Astrocyte of the spinal cord (primary cell): ENCODE measurements at places on chromosomes 2 and 18.

- peak; percentile 70 for DNase-seq
These were observed 32.2 kb upstream of the GLI2 start for GRCh38 chr2:120703330-120703994.

GRCh38 chr2:107072150-107072940 lies 186.4 kb upstream of the ST6GAL2 start:
- DNase-seq, result no peak

- DNase-seq, result no peak
These were observed 48.9 kb upstream of the CNTNAP5 start for GRCh38 chr2:123976054-123976648.

DNA sequence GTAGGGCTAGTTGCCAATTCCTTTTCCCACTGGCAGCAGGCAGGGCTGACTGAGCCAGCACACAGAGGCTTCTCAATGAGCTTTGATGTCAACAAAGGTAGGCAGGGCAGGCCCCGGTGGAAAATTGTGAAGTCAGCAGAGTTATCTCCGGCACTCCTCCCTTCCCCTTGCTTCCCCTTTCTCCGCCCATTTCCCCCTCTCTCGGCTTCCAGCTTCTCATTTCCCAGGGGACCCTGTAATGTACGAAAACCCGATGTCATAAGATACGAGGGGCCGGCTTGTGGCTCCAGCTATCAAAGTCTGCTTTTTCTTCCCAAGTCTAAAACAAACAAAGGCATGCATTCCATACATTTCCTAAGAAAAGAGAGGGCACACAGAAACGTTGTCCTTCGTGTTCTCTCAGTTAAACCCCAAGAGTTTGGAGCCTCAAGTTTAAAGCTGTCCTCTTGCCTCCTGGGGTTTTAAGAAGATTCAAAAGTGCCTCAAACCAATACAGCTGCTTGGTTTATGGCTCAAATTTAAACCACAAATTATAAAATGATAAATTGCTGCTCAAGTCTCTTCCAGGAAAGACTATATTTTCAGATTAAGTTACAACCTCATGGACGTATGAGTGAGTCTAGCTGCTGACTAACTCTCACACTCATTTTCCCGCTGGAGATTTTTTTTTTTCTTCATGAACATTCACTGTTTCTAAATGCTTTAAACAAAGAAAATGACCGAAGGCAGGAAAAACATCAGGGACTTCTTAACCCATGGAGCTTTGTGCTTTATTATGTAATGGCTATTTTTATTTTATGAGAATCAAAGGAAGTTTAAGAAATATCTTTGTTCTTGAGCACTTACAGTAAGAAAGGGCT lies 27.2 kb upstream of the EML4 start:
- DNase-seq, result peak; percentile 96

DNA sequence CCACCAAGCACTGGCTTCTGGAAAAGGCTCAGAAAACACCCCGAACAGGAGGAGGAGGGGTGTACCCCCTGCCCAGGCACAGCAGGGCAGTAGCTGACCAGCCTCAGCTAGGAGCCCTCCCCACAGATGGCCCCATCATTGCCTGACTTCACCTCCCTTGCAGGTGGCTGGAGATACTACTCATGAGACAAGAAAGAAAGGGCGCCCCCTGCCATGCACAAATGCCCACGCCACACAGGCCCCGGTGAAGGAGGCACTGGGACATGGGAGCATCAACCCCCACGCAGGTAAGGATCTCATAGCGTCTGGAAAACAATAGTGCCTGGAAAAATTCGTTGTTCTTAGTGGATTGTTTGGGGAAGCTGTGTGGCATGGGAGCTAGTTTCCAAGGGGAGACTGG lies 240.6 kb downstream of the TFCP2L1 start:
- no peak for DNase-seq

DNA sequence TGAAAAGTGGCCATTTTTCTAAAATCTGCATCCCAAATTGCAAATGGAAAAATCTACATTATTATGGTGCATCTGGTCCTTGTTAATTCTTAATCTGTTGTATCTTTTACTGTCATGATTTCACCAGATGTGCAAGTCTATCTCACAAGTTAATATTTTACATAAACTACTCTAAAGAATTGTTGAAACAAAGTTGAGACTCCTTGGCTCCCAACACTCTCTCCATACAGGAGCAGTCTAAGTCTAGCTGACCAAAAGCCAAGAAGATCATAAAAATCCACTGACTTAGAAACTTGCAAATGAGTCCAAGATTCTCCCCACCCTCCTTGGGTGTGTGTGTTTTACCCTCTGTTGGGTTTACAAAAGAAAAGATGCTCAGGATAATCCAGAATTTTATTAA lies 85.1 kb downstream of the NCKAP5 start:
- DNase-seq, result no peak

GRCh38 chr2:154240921-154241379 lies 369.2 kb downstream of the GALNT13 start:
- DNase-seq, result no peak

DNA sequence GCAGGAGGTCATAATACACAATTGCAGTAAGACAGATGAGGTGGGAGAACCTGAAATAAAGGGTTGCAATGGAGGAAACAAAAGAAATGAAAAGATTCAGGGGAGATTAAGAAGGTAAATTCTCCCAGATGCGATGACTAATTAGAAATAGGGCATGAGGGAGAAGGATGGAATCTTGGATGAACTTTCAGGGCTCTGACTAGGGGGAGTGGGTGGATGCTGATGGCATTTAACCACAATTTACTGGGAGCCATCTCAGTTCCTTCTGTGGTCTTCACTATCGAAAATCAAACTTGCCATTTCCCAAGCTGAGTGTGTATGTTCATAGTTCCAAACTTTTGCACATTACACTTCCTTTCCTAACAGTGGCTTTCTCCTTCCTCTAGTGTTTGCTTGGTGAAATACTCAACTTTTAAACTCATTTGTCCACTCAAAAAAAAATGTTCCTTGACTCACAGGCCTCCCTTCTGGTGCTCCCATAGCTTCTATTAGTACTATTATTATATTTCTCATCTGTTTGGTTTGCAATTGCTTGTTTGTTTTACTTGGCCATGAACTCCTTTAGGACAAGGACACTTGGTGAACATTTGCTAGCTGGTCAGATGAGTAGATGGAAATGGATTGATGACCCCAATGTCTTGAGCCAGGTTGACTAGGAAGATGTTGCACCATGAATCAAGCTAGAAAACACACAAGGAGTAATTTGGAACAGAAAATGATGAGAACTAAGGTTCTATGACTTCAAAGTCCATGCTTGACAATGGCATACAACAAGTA lies 178.5 kb downstream of the DIS3L2 start:
- DNase-seq, result no peak

DNA sequence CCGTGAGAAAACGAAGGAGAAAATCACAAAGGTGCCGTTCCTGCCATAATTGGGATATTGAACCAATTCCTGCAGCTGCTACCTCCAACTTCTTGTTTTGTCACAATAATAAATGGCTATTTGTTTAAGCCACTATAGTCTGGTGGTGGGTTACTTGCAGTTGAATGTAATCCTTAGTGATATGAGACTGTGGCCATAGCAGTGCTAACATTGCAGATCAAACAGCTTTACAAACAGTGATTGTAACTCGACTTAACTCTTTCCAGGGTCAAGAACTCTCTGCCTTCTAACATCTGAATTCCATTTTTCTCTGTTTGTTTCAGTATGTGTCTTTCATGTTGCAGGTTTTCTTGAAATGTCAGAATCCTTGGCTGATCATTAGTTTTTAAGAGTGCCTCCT lies 24.7 kb upstream of the HNRNPLL start:
- no peak for DNase-seq

DNA sequence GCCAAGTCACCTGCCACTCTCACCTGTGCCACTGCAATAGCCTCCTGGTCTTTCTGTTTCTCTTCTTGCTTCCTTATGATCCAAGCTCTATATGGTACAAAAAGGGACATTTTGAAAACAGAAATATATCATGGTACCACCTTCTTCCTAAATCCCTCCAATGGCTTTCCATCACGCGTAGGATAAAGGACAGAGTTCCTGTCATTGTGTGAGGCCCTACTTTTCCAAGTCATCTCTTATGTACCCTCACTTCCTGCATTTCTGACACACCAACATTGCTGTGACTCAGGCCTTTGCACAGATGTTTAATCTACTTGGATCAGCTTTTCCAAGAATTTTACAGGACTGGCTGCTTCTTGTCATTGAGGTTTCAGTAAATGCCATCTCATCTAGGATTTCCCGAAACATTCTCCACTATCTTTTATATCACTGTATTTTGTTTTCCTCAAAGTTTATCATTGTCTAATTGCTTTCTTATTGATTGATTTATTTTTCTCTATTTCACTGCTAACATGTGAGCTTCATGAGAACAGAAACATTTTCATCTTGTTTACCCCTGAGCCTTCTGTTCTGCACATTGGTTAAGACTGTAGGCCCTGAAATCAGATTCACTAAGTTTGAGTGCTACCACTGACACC lies 426.1 kb upstream of the FANCL start:
- no peak for DNase-seq

DNA sequence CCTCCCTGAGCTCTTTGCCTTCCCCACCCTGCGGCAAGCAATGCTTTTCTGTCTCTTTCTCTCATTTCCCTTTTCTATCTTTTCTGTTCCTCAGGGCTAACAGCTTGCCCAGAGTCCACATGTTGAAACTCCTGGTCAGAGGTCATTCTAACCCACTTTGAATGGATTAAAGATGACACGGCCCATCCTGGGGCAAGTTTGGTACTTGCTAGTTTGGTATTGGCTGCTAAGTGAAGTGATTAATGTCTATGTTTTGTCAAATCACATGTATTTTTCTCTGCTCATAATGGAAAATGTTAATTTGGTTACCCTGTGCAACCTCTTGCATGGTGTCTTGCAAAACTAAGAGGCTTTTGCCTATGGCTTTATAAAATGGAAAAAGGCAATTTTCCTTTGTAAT lies 960.2 kb downstream of the CNTNAP5 start:
- peak; percentile 7 for DNase-seq

- DNase-seq, result no peak
These were observed 170.1 kb downstream of the MAP2 start for GRCh38 chr2:209593930-209594329.

GRCh38 chr2:198004921-198005829 lies 200.8 kb downstream of the PLCL1 start:
- DNase-seq, result no peak

DNA sequence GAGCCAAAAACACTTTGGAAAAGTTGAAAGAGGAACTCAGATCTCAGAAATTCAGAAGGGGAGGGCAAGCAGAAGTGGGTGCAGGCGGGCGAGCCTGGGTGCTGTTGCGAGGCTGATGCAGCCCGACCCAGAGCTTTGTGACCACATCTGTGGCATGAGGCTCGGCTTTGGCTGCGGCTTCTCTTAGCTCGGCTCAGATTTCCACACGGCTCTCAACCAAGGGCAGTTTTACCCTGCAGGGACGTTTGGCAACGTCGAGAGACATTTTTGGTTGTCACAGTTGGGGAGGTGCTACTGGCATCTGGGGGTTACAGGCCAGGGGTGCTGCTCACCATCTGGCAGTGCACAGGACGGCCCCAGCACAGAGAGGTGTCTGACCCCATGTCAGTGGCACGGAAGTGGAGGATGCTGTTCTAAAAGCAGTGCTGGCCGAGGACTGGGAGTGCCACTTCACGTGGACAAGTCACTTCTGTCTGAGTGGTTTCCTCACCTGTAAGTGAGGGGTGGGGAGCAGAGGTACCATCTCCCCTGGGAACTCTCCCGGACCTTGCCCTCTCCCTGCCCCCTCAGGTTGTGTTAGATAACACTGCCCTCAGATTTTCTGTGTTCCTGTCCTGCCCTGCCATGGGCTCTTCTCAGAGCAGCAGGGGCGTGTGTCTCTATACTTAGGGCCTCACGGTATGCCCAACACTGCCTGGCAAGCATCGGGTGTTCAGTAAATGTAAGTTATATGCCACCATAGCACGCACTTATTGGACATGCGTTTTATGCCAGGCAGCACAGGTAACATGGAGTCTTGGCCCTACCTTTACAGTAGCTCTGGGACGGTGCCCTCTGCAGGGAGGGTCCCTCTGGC lies 48.7 kb upstream of the FAHD2A start:
- DNase-seq, result no peak

DNA sequence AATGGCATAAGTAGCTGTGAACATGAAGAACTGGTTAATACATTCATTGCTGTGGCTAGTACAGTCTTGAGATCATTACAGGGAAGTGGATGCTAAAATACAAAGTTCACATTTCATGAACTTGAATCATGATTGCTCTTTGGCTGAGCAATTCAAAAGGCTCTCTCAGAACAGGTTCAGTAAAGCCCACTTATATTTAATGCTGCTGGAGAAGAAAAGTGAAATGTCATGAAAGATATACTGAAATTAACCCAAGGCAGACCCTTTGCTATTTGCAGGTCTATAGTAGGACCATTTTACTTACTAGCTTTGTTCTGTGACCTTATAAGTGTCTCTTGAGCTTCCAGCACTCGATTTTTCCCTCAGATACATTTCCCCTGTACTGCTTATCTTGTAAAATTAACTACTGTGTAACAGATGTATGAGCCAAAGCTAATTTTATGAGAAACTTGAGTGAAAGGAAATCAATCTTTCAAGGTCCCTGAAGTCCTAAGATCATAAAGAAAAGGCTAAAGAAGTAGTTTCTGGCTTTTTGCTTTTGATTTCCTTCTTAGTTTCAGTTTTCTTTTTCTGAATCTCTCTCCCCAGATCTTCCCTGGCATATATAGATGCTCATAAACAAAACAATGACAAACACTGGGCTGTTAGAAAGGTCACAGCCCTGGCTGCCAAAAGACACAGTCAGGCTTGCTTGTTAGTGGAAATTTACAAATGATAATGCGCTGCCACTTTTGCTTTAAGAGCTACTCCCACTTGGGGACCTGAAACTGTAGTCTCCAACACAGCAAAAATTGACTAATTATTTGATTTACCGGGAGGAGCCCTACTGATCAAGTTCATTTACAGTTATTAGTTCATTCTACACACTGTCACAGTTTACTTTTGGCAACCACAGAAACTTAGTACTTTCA lies 132.7 kb upstream of the XPO1 start:
- peak; percentile 45 for DNase-seq

- peak; percentile 14 for DNase-seq
These were observed 35.7 kb upstream of the LTBP1 start for GRCh38 chr2:32910883-32911598.

DNA sequence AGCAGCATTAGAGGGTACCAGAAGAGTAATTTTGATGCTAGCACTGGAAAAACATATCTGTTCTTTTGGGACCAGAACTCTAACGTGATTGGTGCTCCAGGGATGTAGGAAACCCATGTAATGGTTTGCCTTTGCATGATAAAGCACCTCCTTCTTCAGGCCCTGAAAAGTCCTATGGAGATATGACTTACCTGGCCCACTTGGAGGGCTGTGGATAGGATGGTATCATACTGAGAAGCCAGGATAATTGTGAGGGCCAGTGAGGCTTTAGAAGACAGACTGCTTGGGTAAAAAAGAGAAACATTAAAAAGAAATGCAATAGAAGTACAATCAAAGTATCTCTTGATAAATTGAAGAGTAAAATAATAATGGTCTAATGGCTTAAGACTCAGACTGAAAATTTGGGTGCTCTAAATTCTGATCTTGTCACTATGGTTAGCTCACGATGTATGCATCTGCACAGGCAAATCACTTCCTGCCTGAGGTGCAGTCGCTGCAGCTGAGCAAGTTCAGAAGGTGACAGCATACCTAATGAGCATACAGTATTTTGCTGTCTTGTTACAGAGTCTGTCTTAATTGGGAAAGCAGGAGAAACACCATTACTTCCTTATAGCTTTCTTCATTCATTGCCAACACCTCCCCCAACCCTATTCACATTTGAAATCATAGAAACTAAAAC lies 371.5 kb downstream of the NUP35 start:
- no peak for DNase-seq
